ENCODE measurements at places on chromosomes 3 and 15.
A peak's percentile ranks its signal among the peaks of the same experiment; 100 is the strongest.

GRCh38 chr3:69063636-69064035 lies 11.5 kb upstream of the TMF1 start:
- no peak for DNase-seq

DNA sequence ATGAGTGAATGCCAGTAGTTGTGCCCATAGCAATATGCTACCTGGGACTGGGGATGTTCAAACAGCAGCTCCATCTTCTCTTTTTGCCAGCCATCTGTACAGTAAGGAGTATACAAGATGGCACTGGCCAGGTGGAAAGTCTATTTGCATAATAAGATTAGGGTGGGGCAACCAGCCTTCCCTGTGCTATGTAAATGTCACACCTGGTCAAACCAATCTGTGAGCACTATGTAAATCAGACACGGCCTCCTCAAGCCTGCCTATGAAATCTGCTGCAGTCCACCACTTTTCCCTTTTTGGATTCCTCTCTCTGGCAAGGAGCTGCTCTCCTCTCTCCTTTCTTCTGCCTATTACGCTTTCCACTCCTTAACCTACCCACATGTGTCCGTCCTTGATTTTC lies 53.0 kb downstream of the C3orf80 start:
- peak; percentile 15 for DNase-seq

- no peak for DNase-seq
Observed at GRCh38 chr3:162134571-162134970, 638.0 kb downstream of the OTOL1 start.

DNA sequence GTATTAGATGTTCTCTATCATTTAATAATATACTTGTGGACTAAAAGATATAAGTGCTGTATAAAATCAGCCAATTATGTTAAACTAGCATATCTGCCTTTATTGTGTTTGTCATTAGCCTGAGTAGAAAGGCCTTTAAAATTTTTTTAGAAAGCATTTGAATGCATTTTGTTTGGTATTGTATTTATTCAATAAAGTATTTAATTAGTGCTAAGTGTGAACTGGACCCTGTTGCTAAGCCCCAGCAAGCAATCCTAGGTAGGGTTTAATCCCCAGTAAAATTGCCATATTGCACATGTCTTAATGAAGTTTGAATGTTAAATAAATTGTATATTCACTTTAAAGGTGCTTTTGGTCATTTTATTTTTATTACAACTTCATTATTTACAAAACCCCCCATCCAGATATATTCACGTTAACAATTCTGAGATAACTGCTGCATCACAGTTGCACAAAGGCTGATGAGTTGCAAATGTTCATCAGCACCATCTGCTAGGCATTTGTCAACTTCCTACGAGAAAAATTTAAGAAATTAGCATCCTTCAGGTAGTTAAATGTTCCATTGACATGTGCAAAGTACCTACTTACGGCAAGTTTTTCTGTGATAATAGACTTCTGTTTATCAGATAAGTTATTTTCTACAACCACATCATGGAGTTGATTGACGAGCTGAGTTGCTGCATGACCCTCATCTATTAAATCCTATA lies 6.3 kb downstream of the EIF4A2 start:
- DNase-seq: peak; percentile 65

- no peak for DNase-seq
Observed at GRCh38 chr3:197545571-197545970, 10.2 kb downstream of the BDH1 start.

DNA sequence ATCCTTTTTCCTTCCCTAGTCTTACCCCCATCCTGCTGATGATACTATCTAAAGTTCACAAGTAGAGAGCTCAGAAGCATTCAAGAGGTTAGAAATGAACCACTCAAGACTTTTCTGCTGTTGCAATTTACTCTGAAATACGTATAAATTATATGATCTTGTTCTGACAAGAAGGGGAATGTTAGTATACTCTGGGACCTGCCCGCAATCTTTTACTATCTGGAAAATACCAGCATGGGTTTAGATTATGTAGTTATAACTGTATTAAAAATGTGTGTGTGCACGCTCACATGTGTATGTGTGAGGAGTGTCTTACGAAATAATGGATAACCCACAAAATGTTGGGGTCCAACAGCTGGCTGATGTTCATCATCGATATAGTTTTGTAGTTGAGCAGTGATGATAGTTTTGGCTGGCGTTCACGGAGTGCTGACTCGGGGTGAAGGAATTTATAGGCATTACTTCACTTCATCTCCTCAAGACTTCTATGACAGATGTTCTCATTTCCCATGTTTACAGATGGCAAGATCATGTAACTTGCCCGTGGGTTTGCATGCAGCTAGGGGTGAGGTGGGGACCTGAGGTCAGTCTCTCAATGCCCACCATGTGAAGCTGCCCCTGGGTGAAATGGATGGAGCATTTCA lies 297.5 kb upstream of the LYSMD4 start:
- DNase-seq: no peak

- peak; percentile 5 for DNase-seq
Observed at GRCh38 chr3:60504827-60505457, 746.3 kb downstream of the FHIT start.

- DNase-seq: no peak
Observed at GRCh38 chr3:141430316-141430715, 56.5 kb upstream of the RASA2 start.

DNA sequence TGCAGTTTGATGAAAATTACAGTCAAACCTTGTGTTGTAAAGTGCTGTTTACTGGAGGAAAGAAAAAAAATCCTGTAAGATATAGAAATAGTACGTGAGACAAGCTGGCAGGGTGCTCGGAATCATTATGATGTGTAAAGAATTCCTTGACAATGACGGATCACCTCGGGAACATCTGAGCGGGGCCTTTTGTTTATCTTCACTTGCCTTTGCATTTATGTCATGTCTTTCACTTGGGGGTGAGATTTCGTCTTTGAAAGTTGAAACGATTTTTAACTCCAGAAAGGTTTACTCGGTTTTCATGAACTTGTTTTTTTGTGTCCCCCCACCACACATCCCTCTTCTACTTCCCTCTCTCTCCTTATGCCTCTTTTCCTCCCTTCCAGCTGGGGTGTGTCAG lies 128.3 kb upstream of the VEPH1 start:
- no peak for DNase-seq

- no peak for DNase-seq
Observed at GRCh38 chr3:156209631-156210335, 89.4 kb downstream of the KCNAB1 start.

GRCh38 chr15:69475769-69476358 lies 23.2 kb downstream of the RPLP1 start:
- DNase-seq: peak; percentile 69

DNA sequence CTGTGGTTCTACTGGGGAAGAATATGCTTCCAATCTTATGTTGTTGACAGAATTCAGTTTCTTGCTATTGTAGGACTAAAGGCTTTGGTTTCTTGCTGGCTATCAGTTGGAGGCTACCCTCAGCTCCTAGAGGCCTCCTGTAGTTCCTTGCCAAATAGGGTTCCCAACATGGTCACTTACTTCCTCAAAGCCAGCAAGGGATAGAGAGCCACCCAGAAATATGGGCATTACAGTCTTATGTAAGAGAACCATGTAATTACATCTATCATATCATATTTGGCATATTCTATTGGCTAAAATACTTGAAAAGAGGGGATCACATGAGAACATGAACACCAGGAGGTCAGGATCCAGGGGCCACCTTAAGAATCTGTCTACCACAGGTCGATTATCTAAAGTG lies 6.2 kb upstream of the COX17 start:
- no peak for DNase-seq

- DNase-seq: no peak
Observed at GRCh38 chr3:64895991-64896895, 208.4 kb upstream of the ADAMTS9 start.

DNA sequence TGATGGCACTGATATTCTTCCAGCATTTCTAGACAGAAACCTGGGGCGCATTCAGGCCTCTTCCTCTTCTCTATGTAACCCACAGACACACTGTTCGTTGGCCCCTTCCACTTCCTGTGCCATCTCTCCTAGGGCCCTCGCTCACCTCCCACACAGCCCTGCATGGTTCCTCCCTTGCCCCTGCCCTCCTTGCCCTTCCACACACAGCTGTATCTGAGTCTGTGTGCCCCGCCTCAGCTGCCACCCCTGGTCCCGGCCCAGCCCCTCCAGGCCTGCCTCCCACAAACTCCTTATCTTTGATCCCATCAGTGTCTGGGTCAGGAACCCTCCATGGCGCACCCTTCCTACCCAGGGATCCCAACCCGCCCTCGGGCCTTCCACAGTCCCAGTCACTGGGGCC lies 37.9 kb downstream of the RAB6B start:
- no peak for DNase-seq

DNA sequence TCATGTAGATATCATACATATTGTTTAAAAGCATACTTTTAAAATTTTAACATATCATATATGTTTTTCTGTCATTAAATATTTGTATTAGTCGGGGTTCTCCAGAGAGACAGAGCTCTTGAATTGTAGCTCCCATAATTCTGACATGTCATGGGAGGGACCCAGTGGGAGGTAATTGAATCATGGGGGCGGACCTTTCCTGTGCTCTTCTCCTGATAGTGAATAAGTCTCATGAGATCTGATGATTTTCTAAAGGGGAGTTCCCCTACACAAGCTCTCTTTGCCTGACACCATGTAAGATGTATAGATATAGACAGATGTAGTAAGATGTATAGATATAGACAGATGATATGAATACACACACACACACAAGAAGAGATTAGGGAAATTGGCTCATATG lies 161.2 kb upstream of the ABI3BP start:
- DNase-seq: no peak

DNA sequence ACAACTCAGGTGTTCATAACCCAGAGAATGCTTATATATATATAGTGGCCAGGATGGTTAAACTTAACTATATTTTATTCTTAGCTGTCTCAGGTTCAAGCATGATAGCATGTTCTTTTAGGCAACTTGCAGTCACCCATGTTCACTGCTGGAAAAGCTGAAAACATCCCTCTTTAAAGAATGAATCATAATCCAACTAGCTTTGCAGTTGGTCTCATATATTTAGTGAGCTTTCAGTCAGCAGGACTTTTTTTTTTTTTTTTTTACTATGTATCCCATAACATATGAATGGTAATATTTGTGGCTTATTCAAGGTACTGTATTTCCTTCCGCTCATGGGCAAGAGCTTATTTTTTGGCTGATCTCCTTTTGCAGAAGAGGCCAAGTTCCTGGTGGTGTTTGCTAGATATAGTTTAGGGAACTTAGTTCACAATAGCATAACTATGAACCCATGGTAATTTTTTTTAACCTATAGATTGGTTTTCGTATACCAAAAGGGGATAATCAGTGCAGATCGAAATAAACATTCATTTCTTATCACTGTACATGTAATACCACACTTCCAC lies 77.6 kb downstream of the CMSS1 start:
- no peak for DNase-seq

- DNase-seq: no peak
Observed at GRCh38 chr15:72179950-72180581, 17.5 kb downstream of the GRAMD2A start.

GRCh38 chr3:61715886-61716527 lies 154.6 kb downstream of the PTPRG start:
- DNase-seq: no peak

DNA sequence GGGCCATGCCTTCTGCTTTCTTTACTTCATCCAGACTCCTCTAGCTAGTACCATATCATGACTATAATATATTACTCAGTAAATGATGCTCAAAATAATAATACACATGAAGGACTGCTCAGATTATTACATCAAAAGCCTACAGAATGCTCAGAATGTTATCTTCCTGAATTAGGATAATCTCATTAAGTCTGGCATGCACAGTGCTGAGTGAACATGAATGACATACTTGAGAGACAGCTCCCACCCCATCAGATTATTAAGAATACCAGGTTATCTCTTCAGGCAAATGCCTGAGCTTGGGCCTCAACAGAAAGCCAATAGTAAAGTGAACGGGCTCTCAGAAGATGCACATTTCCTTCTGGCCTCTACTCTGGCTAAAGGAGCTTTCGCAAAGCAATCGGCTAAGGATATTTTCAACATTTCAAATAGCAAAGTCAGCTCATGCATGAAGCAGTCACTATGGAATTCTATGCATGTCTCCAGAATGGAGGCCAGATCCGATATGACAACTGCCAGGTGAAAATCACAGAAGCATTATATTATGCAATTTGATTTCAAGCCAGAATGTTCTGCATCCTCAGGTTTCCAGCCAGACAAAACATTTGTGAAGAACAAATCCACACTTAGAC lies 122.6 kb downstream of the KCNMB2 start:
- DNase-seq: no peak

DNA sequence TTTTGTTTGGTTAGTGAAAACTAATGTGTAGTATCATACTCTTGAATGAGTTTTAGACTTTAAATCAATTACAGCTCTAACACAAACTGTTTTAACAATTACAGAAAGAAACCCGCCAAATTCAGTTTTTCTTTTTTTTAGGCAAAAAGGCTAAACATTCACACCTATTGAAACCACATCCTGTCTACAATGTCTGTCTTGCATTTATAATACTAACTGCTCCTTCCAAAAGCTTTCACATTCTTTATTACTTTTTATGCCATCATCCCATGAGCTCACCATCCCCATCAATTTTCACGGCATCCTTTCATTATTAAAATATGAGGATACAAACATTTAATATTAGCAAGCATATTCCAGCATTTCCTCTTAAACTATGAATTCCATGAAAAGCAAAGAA lies 593.3 kb downstream of the FOXP1 start:
- DNase-seq: no peak

DNA sequence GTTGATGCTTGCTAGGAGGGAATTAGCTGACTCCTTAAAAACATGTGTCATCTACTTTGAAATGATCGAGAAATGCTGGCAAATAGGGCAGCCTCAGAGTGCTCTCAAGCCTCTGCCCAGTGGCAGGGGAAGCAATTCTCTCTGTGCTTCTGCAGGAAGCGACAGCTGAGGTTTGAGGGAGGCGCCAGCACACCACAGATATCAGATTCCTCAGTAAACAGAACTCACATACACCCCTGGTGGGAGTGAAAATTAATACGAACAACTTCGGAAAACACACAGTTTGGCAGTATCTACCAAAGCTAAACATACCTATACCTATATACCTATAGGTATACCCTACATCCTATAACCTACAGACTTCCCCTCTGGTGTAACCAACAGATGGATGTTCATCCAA lies 61.3 kb downstream of the NSMCE3 start:
- DNase-seq: no peak

DNA sequence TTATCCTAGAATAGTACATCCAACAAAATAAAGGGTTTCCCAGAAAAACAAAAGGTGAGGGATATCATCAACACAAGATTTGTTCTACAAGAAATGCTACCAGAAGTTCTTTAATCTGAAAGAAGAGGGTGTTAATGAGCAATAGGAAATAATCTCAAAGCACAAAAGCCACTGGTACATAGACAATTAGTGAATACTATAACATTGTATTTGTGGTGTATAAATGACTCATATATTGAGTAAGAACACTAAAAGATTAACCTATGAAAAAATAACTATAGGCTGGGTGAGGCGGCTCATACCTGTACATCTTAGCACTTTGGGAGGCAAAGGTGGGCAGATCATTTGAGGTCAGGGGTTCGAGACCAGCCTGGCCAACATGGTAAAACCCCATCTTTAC lies 210.2 kb upstream of the SLITRK3 start:
- DNase-seq: no peak

GRCh38 chr3:183868796-183869195 lies 15.9 kb downstream of the PARL start:
- DNase-seq: no peak

- DNase-seq: no peak
Observed at GRCh38 chr3:49492969-49493368, 22.9 kb downstream of the DAG1 start.

- no peak for DNase-seq
Observed at GRCh38 chr15:100932676-100933348, 13.7 kb downstream of the LRRK1 start.
